Ascending aorta (tissue), 2 donors: ENCODE measurements at places on chromosomes 7 and 10. TPM values are rescaled to one million over a fixed set of nuclear protein-coding genes. Genes with fewer than 3 reads are reported as not detected.
A peak's percentile ranks its signal among the peaks of the same experiment; 100 is the strongest.

DNA sequence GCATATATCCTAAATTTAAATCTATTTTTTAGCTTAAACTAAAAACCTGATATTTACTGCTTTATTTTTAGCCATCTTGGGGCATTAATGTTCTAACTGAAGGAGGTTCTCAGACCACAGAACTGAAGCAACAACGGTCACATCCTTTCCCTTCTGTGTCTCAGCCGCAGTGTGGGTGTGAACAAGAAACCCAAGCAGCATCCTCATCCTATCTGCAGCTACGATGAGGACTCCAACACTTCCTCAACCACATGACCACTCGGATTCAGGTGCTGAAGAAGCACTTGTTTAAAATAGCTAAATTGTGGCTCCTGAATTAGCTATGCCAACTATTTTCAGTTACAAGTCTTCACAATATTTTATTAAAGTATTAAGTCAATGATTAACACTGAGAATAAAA, 5.3 kb downstream of the ESYT2 start:
- DNase-seq, result no peak
- no peaks in the 10 kb centered on the region for H3K27me3 ChIP-seq
- no peak overlapping the region for H3K4me3 ChIP-seq
- peak overlapping the region; percentile 41 for H3K27ac ChIP-seq
- peaks cover 53% of the 10 kb centered on the region for H3K4me1 ChIP-seq

Gene CUBN
- 6.8 TPM for total RNA-seq

Gene IGFBP3
- total RNA-seq, result 763 TPM

GRCh38 chr10:6297951-6298381, 95.2 kb downstream of the PFKFB3 start:
- H3K4me1 ChIP-seq, result peaks cover 39% of the 10 kb centered on the region
- H3K36me3 ChIP-seq, result no peaks in the 10 kb centered on the region
- no peak overlapping the region for H3K4me3 ChIP-seq
- no peak for DNase-seq

GRCh38 chr7:149226840-149227494, 12.5 kb upstream of the ZNF212 start:
- H3K4me3 ChIP-seq, result no peak overlapping the region
- peaks cover 19% of the 10 kb centered on the region for H3K36me3 ChIP-seq
- H3K27me3 ChIP-seq, result no peaks in the 10 kb centered on the region
- DNase-seq, result no peak

Gene BICC1
- 9.3 TPM for total RNA-seq

- no peak overlapping the region for H3K27ac ChIP-seq
- DNase-seq, result no peak
- H3K27me3 ChIP-seq, result no peaks in the 10 kb centered on the region
- no peak overlapping the region for H3K4me3 ChIP-seq
- H3K4me1 ChIP-seq, result peaks cover 3% of the 10 kb centered on the region
These were observed 24.7 kb downstream of the ST7 start for GRCh38 chr7:116978006-116978405.

GRCh38 chr7:138431517-138431916, 28.5 kb upstream of the TRIM24 start:
- H3K4me1 ChIP-seq, result no peaks in the 10 kb centered on the region
- no peaks in the 10 kb centered on the region for H3K36me3 ChIP-seq
- no peak overlapping the region for H3K4me3 ChIP-seq

Gene PTPN20
- total RNA-seq, result not detected

DNA sequence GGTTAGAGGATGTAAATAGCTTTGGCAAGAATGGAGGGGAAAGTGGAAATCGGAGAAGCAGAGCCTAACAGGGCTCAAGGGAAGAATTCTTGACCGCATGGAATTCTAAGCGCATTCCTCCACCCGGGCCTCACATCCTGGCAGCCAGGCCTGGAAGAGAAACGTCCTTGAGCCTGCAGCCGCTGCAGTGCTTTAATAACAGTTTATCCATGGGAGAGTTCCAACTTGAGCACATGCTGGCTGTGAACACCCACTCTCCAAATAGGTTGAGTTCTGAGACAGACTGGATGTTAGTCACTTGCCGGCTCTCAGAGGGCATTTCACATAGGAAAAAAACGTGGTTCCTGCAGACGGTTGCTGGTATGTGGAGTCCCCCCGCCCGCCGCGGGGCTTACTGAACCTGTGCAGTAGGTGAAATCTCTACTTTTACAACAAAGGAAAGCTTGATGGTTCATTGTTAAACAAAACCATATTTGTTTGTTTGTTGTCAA, 61.4 kb upstream of the STEAP1B start:
- H3K4me1 ChIP-seq, result no peaks in the 10 kb centered on the region
- peak overlapping the region; percentile 73 for H3K27ac ChIP-seq
- H3K27me3 ChIP-seq, result no peaks in the 10 kb centered on the region
- no peaks in the 10 kb centered on the region for H3K36me3 ChIP-seq
- peak; percentile 44 for DNase-seq
- no peak overlapping the region for H3K4me3 ChIP-seq

DNA sequence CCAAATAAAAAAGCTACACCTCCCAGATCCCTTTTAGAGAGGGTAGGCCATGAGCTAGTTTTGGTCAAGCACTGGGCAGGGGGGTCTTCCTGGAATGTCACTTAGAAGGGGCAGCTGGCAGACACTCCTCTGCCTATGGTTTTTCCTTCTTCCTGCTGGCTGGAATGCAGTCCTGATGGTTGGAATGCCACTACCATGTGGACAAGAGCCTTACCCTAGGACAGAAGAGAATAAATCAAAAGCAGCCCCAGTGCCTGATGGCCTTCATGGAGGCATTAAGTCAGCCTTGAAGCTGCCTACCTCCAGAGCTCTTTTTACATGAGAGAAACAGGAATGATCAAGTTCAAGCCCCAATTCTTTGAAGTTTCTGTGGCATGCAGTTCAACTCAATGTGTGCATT, 43.5 kb upstream of the SORBS1 start:
- H3K27ac ChIP-seq, result peak overlapping the region; percentile 83
- no peak for DNase-seq
- H3K36me3 ChIP-seq, result peaks cover 22% of the 10 kb centered on the region
- H3K27me3 ChIP-seq, result no peaks in the 10 kb centered on the region
- no peak overlapping the region for H3K4me3 ChIP-seq
- H3K4me1 ChIP-seq, result peaks cover 6% of the 10 kb centered on the region

- H3K36me3 ChIP-seq, result no peaks in the 10 kb centered on the region
- DNase-seq, result no peak
- peak overlapping the region; percentile 3 for H3K27ac ChIP-seq
- no peak overlapping the region for H3K4me3 ChIP-seq
- peaks cover 7% of the 10 kb centered on the region for H3K4me1 ChIP-seq
These were observed 39.6 kb downstream of the ENTPD1 start for GRCh38 chr10:95795602-95796001.
